ENCODE measurements at places on chromosomes 6 and 20. TPM values are rescaled to one million over a fixed set of nuclear protein-coding genes. Genes with fewer than 3 reads are reported as not detected.

DNA sequence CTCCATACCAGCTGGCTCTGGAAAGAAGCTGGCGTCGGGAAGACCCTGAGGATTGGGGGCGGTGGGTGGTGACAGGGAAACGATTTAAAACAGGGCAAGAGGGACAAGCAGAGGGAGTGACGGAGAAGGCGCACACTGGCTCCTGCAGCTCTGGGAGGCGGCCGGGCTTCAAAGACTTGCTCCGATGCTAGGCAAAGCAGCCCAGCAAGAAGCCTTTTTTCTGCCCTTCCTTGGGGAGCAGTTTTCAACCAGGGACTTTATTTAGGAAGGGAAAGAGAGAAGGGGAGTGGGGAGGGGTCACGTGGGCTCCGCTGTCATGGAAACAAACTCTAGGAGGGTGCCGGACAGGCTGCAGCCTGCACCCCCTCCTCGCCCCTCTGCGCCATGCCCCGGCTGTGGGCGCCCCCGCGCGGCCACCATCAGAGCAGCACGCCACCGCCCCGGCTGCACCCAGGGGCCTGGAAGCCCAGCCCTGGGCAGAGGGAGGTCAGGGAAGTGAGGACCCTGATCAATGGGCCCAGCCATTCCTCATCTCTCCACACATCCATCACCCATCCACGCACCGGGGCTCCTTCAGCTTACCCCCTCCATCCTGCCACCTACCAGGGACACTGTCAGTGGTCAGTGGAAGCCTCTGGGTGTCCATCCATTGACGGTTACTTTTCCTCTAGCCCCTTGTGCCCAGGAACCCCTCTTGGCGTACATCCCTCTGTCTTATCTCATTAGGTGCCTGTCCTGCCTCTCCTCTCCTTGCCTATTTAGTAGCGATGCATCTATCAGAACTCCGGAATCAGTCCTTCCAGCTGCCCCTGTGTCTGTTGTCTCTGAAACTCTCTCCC lies 66.6 kb upstream of the CCDC167 start:
- no peak overlapping the region for H3K27ac ChIP-seq
- H3K36me3 ChIP-seq, result no peaks in the 10 kb centered on the region
- H3K4me3 ChIP-seq, result peak overlapping the region; percentile 71
- peaks cover 7% of the 10 kb centered on the region for H3K4me1 ChIP-seq
- peaks cover 36% of the 10 kb centered on the region for H3K27me3 ChIP-seq
- DNase-seq, result no peak

GRCh38 chr6:169726049-169726400 lies 1.7 kb upstream of the PHF10 start:
- H3K36me3 ChIP-seq, result no peaks in the 10 kb centered on the region
- H3K4me1 ChIP-seq, result peaks cover 27% of the 10 kb centered on the region
- no peak for DNase-seq
- no peak overlapping the region for H3K27ac ChIP-seq

DNA sequence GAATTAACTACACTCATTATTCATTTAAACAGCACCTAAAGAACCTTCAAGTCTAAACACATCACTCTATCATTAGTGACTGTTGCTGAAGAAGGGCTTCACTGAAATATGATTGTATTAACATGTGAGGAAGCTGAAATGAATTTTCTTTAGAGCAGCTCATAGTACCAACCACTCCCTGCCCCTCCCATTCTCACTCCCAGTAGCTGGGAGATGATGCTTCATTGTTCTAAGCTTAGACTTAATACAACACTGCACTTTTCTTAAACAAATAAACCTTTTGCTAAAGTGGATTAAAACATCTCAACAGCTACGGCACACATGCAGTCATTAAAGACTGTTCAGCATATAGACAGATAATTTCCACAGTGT lies 63.1 kb downstream of the ATXN1 start:
- H3K4me3 ChIP-seq, result 0 out of 2 replicates have a peak overlapping the region, but pooled peaks have one; percentile 27
- H3K36me3 ChIP-seq, result peaks cover 7% of the 10 kb centered on the region
- no peaks in the 10 kb centered on the region for H3K27me3 ChIP-seq
- peaks cover 48% of the 10 kb centered on the region for H3K4me1 ChIP-seq
- peak overlapping the region; percentile 39 for H3K27ac ChIP-seq
- no peak for DNase-seq

DNA sequence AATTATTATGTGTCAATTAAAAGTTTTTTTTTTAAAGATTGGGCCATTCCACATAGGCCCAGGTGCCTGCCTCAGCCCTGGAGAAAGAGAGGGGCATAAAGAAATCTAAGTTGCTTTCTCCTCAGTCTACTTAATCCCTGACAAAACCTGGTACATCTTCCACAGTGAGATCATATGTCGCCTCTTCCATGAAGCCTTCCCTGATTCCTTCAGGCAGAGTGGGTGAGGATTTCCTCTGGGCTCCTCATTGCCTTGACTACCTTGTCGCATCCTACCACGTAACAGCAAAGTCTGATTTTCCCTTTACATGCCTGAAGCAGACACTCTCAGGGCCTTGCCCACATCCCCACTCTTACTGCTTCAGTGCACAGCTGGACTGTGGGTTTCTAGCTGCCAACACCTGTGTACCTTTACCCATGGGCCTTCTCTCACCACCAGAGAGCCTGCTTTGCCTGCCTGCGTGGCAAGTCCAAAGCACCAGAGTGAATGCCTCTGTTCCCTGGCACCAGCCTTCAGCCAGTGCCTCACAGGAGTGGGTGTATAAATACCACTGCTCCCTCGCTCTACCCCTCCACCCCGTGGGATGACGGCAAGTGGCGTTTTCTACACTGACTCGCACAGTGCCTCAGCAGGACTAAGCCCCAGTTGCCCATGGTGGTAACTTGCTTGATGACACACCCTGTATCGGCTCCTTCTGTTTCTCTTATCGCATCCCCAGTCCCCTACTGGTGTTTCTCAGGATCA lies 68.0 kb downstream of the EYA2 start:
- peak; percentile 4 for DNase-seq
- H3K27ac ChIP-seq, result no peak overlapping the region
- peaks cover 11% of the 10 kb centered on the region for H3K36me3 ChIP-seq
- H3K27me3 ChIP-seq, result peaks cover 7% of the 10 kb centered on the region
- H3K4me1 ChIP-seq, result peaks cover 40% of the 10 kb centered on the region
- no peak overlapping the region for H3K4me3 ChIP-seq

GRCh38 chr20:18754030-18754652 lies 59.4 kb upstream of the SCP2D1 start:
- DNase-seq, result no peak
- no peak overlapping the region for H3K4me3 ChIP-seq
- H3K36me3 ChIP-seq, result no peaks in the 10 kb centered on the region
- H3K4me1 ChIP-seq, result no peaks in the 10 kb centered on the region
- H3K27ac ChIP-seq, result no peak overlapping the region
- 0 out of 2 replicates have a peak, but pooled peaks cover under 1% of the 10 kb centered on the region for H3K27me3 ChIP-seq

DNA sequence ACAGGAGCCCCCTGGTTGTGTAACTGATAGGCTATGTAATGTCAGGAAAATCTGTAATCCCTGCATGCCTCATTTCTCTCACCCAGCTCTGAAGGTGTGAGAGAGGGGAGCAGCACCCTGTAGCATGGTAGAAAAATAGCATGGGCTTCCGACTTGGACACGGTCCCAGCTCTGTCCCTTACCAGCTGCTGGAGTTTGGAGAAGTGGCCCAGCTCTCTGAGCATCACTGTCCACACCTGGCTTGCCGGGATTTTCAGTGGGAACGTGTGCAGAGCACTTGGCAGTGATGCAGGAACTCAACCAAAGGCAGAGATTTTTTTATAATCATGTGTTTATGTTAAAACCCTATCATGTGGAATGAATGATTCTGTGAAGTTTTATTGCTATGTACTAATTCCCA lies 34.6 kb downstream of the STK35 start:
- H3K27me3 ChIP-seq, result no peaks in the 10 kb centered on the region
- H3K4me3 ChIP-seq, result no peak overlapping the region
- H3K27ac ChIP-seq, result peak overlapping the region; percentile 86
- DNase-seq, result no peak

GRCh38 chr6:7300926-7301325 lies 12.1 kb downstream of the SSR1 start:
- peaks cover 11% of the 10 kb centered on the region for H3K4me1 ChIP-seq
- H3K4me3 ChIP-seq, result no peak overlapping the region
- H3K36me3 ChIP-seq, result peaks cover 29% of the 10 kb centered on the region
- peak overlapping the region; percentile 49 for H3K27ac ChIP-seq
- no peaks in the 10 kb centered on the region for H3K27me3 ChIP-seq

DNA sequence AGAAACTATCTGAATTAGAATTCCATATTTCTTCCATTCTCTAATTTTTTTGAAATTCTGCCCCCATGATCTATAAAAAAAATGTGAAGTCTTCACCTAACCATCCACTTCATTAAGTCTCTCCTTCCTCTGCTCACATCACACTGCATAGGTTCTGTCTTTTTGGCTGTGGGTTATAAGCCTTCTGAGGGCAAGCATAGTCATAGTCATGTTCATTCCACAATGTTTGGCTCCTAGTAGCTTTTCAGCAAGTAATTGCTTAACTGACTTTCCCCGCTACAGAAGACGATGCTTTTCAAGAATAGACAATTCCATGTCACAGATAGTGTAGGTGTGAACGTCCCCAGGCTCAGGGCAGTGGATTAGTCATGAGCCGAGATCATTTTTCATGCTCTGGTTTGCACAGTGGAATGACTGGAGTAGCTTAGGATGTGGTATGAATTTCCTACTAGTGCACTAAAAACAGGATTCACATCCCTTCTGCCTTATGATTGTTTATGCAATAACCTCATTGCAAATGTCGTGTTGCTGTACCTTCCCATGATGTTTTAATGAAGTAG lies 29.1 kb downstream of the WRNIP1 start:
- H3K27ac ChIP-seq, result no peak overlapping the region
- peak; percentile 18 for DNase-seq
- peaks cover 40% of the 10 kb centered on the region for H3K4me1 ChIP-seq
- H3K4me3 ChIP-seq, result no peak overlapping the region
- H3K36me3 ChIP-seq, result no peaks in the 10 kb centered on the region
- H3K27me3 ChIP-seq, result peaks cover 2% of the 10 kb centered on the region

DNA sequence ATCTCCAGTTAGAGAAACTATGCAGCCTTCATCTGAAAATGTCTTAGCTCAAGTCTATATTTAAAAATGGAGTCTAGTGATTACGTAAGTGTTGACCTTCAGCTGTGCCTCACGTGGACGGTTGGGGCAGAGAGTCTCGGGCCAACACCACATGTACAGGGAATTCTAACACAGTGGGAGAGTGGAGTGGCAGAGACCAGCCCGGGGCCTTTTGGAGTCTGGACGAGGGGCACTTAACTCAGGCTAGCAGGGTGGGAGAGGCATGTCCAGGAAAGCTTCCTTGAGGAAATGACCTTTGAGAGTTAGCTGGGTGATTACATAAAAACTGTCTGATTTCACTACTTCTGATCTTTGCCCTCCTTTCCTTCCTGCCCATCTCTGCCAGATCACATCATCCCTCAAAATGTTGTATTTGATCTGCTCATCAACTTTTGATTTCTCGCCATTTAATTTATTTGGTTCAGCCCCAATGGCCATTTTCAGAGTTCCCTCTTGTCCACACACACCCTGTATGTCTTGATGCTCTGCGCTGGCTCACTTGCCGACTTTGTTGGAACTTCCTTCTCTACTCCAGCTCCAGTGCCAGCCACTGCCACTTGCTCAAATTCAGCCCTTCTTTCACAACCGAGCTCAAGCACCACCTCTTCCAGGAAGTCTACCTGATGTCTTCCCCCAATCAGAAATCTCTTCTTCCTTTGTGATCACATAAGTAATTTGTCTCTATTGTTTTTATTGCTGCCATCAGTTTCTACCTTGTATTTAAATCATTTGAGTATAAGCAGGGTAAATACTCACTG lies 2.6 kb downstream of the ARMC2 start:
- peaks cover 16% of the 10 kb centered on the region for H3K4me1 ChIP-seq
- no peaks in the 10 kb centered on the region for H3K27me3 ChIP-seq
- H3K36me3 ChIP-seq, result peaks cover 11% of the 10 kb centered on the region

Gene TUBB2B
- total RNA-seq, result 1.3 TPM

Gene ATF6B
- total RNA-seq, result 87.9 TPM

Gene LY6G6F
- not detected for total RNA-seq

Data from HFFc6 (cell line).